ENCODE measurements at places on chromosomes 7 and 10. TPM values are rescaled to one million over a fixed set of nuclear protein-coding genes. Genes with fewer than 3 reads are reported as not detected.

- no peak for DNase-seq
These were observed 41.4 kb downstream of the NEURL1 start for GRCh38 chr10:103534621-103535498.

DNA sequence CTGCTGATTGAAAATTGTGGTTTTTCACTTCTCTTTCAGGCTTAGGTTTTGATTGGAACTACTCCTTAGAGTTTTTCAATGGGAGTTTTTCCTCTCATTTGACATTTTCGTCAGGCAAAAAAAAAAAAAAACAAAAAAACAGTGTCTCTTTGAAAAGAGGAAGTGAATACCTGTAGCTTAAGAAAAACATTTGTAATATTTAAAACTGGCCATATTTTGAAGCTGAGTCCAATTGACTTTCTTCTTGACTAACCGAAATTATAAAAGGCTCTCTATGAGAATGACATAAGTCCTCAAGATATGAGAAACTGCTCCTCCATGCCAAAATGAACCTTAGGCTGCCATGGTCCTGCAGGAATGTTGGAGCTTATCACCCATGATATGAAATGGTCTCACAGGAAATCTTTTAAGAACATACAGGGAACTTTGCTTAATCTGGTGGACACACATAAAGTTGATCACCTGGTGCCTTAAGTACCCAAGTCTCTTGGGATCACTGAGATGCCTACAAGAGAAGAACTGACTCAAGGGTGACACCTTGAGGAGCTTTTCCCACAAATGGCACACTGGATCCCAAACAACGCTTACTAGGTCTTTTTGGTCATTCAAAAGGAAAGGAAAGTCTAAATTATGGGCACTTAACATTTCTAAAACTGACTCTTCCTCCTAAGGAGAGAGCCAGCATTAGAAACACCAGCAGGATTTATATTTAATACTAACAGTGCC, 263.4 kb downstream of the CDC14C start:
- DNase-seq, result no peak

GRCh38 chr7:32255036-32255435, 184.8 kb upstream of the PDE1C start:
- no peak for DNase-seq

DNA sequence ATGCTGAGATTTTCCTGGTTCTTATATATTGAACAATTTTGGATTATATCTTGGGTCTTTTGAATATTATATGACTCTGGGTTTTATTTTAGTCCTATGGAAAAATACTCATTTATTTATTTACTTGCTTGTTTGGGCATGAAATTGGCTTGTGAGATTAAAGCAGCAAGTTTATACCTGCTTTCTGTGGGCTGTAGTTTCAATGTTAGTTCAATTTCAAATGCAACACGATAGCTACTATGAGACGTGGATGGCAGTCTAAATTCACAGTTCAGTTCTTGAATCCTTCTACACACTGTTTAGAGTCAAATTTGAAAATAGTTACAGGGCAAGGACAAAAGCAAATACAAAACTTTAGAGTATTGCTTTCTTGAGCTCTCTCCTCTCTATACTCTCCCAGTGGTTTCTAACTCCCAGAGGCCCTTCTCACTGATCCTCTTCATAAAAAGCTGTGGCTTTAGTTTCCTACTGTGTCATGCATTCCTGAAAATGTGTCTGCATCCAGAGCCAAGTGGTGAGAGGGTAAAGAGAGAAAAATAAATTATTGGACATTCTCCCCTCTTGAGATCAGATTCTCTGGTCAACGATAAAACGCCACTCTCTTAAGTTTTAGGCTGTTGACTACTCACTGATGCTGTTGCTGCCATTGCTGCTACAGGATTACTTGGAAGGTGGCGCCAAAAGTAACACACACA, 34.4 kb downstream of the POLR1F start:
- DNase-seq, result no peak

DNA sequence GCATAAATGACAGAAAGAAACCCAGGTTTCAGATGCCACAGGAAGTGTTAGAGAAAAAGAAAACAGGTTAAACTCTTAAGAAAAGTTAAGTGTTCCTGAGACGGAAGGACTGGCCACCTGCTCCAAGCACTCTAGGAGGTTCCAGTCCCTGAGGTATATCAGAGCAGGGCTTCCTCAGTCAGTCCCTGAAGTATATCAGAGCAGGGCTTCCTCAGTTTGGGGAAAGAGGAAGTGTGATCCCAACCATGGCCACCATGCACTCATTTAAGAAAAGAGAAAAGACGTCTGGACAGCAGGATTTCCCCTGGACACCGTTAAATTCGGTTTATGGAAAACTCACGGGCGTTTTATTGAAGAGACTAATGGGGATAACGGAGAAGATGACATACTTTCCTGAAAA, 133.4 kb upstream of the PFKP start:
- DNase-seq, result no peak

- no peak for DNase-seq
These were observed 162.7 kb downstream of the CDCA7L start for GRCh38 chr7:21782996-21783395.

GRCh38 chr10:118901380-118901779, 128.1 kb upstream of the NANOS1 start:
- DNase-seq, result no peak

- no peak for DNase-seq
These were observed 51.4 kb downstream of the DNMBP start for GRCh38 chr10:99958302-99958701.

GRCh38 chr10:86172301-86172700, 194.3 kb downstream of the GRID1 start:
- no peak for DNase-seq

GRCh38 chr10:120456143-120456625, 843 bp upstream of the PLPP4 start:
- peak; percentile 40 for DNase-seq

GRCh38 chr10:77834943-77835668, 91.4 kb downstream of the DLG5 start:
- no peak for DNase-seq

DNA sequence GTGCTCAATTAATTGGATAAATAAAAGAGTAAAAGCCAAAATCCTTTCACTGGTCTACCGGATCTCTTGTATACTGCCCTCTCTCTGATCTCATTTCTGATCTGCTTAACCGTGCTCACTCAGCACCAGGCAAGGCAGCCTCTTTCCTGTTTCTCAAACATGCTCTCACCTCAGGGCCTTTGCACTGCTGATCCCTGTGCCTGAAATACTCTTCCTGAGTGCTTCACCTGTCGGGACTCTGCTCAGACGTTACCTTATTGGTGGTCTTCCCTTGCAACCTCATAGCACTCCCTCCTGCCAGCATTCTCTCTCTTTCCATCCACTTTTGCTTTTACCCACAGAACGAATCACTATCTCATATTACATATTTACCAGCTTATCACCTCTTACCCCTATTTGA, 55.6 kb downstream of the NPY start:
- DNase-seq, result no peak

DNA sequence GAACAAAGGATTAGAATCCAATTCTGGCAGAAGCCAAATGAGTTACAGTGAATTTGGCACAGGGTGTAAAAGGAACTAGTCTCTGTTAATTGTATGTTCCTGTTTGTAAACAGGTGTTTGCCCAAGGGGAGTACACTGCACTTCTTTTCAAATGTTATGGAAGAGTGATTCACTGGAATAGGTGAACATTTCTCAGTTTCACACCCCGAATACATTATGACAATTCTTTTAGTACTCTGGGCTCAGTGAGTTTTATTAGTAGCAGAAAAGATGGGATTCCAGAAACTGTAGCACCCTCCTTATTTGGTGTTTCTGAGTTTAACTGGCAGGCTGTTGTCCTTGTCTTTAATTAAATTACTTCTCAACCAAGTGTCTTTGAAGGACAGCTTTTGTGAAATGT, 329.2 kb downstream of the BBS9 start:
- no peak for DNase-seq

- DNase-seq, result no peak
These were observed 23.3 kb downstream of the LRRC20 start for GRCh38 chr10:70359017-70359550.

DNA sequence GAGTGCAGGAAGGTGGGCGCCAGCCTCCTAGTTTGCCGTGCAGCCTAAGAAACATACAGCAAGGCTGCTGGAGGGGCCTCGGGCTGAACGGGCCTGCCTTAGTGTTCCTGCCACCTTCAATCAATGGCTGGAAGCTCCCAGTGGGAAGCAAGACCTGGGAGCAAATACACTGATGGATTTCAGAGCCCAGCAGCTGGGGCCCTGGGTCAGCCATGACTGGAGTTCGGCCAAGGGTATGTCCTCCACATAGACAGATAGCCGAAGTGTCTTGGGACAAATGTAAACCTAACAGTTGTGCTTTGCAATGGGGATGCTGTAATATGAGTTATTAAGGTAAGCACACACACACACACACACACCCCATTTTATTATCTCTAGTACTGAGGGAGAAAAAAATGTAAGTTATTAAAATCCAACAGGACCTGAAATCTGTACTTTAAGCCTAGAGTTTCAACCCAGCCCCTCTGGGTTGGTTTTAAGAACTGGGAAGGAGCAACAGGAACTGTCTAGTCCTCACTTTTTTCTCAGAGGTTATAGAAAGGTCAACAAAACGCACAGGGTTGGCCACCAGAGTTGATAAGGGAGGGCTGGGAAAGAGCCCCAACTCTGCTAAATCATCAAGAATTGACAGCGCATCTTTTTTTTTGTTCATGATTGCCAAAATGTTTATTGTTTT, 50.0 kb upstream of the CELF2 start:
- no peak for DNase-seq

- no peak for DNase-seq
These were observed 17.9 kb downstream of the COPG2 start for GRCh38 chr7:130650611-130651120.

- no peak for DNase-seq
These were observed 26.3 kb downstream of the IPMK start for GRCh38 chr10:58241346-58241745.

GRCh38 chr10:74029943-74030342, 32.0 kb downstream of the VCL start:
- no peak for DNase-seq

DNA sequence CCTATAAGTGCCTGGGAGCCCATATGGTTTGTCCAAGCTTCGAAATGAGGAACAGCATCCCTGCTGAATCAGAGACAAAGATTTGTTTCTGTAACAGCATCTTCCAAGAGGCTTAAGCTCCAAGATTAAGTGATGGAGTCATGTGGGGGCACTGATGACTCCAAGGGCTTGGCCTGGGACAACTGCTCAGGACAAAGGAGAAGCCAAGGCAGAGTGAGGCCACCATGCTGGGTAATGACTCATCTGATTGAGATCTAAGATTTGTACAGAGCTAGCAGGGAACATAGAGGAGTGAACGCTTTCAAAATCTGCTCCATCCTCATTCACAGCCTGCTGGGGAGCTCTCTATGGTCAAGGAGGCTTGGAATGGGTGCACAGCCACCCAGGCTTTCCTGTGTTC, 49.3 kb downstream of the C10orf120 start:
- DNase-seq, result no peak

DNA sequence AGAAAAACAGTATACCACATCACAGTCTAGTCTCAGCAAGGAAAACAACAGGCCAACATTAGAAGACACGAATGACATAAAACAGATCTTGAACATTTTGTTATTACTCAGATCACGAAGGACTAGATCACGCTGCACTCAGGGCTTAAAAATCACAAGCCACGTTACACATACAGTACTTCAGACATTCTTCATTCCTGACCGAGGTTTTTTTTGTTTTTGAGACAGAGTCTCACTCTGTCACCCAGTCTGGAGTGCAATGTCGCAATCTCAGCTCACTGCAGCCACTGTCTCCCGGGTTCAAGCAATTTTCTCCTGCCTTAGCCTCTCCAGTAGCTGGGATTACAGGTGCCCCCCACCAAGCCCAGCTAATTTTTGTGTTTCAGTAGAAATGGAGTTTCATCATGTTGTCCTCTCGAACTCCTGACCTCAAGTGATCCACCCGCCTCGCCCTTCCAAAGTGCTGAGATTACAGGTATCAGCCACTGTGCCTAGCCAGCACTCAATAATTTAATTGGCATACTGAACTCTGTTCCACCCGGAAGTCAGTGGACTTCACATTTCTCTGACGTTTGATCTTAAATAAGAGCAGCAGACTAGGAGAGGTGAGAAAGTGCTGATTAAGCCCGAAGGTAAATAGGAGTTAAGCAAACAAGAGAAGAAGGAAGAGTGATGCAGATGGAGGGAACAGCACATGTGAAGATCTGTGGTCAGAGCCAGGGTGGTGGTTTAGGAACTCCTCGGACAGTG, 3.5 kb downstream of the AIMP2 start:
- no peak for DNase-seq

DNA sequence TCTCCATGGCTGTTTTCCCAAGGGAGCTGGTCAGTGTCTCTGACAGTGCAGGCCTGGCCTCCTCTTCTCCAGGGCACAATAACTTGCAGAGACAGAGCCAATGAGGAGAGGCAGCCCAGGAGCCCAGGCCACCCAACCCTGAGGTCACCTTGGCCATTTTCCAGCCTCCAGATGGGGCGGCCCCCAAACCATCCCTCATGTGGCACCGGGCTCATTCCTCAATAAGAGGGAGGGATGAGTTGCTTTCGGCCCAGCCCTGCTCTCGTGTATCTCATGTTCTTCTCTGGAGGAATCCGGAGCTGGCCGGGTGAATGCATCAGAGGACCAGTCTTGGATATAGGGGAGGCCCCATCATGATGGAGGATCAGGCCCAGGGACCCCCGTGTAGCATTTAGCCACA, 98.9 kb downstream of the C10orf105 start:
- no peak for DNase-seq

GRCh38 chr10:122234416-122234815, 36.7 kb upstream of the BTBD16 start:
- DNase-seq, result no peak

Gene FXYD4
- not detected for total RNA-seq

Gene AZGP1
- 2.7 TPM for total RNA-seq

Gene ERCC6
- total RNA-seq, result 14.3 TPM

Gene VSTM2A
- total RNA-seq, result 0.98 TPM

Gene STEAP2
- total RNA-seq, result 17.0 TPM

Gene HTR5A
- total RNA-seq, result not detected
